Hindlimb muscle (tissue), 1 donor: ENCODE measurements at places on chromosomes 3 and 15.
A peak's percentile ranks its signal among the peaks of the same experiment; 100 is the strongest.

DNA sequence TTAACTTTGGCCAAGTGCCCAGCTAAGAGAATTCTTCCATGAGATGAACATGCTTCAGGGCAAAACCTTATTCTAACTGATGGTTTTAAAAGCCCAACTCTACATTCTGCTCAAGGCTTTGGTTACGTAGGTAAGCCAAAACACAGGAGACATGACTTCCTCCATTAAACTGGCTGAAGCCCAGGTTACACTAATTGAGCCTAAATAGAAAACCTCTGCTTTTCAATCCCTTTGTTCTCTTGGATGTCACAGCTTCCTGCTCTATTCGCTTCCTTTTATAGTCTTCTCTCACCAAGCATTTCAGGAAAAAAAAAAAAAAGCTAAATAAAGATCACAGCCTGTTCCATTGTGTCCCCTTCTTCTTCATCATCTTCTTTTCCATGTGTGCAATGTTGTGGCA lies 420.4 kb downstream of the TIGIT start:
- no peak for DNase-seq

- peak; percentile 59 for DNase-seq
Measured at GRCh38 chr3:40317061-40317855, 7.8 kb downstream of the EIF1B start.

GRCh38 chr3:189824629-189825312 lies 193.6 kb downstream of the TP63 start:
- peak; percentile 36 for DNase-seq

- DNase-seq = no peak
Measured at GRCh38 chr15:93987068-93987467, 244.3 kb upstream of the MCTP2 start.

- DNase-seq = no peak
Measured at GRCh38 chr3:18030371-18030870, 288.0 kb upstream of the TBC1D5 start.

GRCh38 chr15:39181056-39181747 lies 399.7 kb upstream of the THBS1 start:
- DNase-seq = no peak

DNA sequence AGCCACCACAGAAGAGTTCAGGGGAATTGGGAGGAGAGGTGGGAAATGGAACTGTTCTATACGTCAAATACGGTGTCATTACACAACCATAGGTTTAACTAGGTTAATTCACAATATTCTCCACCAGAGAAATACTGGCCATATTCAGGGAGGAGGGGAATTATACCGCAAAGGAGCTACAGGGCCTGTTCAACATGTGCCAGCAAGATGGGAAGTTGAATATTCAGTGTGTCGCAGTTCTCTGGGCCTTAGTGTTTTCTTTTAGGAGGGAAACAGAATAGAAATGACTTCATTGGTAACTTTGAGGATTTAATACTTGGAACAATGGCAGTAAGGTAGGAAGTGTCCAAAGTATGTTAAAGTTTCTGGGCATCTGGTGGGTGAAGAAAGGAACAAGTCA lies 18.0 kb upstream of the FBXW12 start:
- DNase-seq = no peak

DNA sequence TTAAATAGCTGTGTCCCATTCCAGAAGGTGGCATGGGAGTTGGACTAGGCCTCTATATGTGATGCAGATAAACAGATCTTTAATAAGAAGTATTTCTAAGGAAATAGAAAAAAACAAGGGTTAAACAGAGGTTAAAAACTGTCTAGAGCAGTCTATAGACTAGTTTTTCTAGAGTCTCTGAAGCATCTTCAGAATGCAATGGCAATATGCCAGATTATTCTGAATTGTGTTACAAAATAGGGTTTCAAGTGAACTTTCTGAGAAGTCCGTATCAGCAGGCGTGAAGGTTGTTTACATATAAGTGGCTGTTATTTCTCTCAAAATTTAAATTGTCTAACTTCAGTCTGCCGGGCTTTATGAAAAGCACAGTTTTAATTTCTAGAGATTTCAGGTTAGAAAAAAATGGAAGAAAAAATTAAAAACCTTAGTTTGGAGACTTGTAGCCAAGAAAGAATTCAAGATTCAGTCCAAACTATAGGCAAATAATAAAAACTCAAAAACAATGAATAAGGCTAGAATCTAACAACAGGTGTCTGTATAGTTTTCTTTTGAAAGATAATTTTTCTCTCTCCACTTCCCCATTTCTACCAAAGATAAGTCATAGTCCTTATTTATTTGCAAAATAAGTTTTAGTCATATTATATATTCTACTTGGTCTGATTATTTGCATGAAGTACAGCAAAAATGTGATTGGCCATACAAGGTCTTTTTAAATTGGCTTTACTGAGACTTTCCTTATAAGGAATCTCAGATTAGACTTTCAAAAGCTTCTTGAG lies 55.2 kb downstream of the OSTN start:
- DNase-seq = no peak

- no peak for DNase-seq
Measured at GRCh38 chr15:74767167-74768098, 14.4 kb upstream of the CSK start.

- no peak for DNase-seq
Measured at GRCh38 chr15:70154718-70155347, 57.1 kb upstream of the TLE3 start.

DNA sequence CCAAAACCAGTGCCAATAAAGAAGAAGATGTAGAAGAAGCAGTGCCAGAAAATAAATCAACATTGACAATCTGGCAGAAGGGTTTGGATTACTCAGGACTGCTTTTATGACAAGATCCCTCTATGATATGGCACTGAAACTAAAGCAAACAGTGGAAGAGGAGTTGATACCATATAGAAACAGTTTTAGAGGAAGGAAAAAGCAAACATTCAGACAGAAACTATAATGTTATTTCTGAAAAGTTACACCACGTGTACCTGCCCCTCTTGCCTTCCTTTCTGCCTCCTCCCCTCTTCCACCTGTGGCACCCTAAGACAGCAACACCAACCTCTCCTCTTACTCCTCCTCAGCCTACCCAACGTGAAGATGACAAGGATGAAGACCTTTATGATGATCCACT lies 63.0 kb downstream of the SFMBT1 start:
- no peak for DNase-seq

- no peak for DNase-seq
Measured at GRCh38 chr3:142168514-142168913, 19.2 kb upstream of the TFDP2 start.

DNA sequence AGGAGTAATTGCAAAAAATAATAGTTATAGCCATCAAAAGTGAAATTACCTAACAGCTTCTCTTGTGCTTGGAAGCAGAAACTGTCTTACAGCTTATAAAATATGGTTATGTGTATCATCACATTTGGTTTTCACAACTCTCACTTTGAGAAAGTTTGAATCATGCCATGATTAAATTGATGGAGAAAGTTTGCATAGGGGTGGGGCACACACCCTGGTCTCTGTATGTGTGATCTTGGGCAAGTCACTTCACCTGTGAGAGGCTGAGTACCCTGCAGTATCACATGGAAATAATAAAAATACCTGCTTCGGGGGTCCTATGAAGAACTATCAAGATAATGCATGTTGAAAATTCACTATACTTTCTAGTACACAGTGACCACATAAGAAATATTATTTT lies 471.4 kb downstream of the RAP2B start:
- no peak for DNase-seq

- no peak for DNase-seq
Measured at GRCh38 chr3:135000465-135000864, 205.4 kb downstream of the EPHB1 start.
